Stimulated activated CD8-positive, alpha-beta memory T cell treated with anti-CD3 and anti-CD28 coated beads, Interleukin-4, amount 100 ng/mL, for 1 hour (primary cell): ENCODE measurements at places on chromosomes 16 and 17.

- no peak for DNase-seq
Observed at GRCh38 chr16:83312015-83312717, 495.6 kb upstream of the HSBP1 start.

- no peak for DNase-seq
Observed at GRCh38 chr16:50050802-50051201, 15.0 kb upstream of the HEATR3 start.

GRCh38 chr17:81902653-81903414 lies 796 bp downstream of the NPB start:
- no peak for DNase-seq

DNA sequence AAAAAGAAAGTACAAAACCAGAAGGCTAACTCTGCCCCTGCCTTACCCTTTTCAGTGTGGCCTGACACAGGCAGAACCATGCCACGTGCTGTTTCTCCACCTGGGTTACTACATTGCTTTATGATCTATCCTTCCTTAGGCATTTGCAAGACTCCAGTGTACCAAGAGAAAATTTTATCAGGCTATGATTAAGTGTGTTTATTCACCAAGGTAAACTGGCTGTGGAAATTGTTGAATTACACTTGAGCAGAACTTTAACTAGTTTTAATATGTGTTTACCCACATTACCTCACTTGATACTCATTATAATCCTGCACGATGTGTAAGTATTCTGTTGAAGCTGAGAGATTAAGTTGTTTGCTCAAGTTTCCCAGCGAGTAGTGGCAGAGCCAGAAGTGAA lies 129.7 kb upstream of the MYOCD start:
- DNase-seq, result no peak

DNA sequence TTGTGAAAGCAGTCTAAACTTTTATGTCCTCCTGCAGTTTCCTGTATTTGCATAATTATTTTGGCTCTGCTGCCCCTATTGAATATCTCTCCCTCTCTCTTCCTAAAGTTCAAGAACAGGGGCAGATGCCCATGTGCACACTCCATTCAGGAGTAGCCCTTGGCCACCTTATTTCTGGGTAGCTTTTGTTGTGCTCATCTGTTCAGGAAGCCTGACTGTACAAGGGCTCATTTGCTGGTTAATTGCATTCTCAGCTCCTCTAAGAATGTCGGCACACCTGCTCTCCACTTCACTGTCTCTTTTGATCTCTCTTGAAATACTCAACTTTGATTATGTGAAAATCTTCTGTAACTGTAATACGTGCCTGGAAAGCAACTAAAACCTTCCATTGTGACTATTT lies 1378.8 kb upstream of the CDH8 start:
- no peak for DNase-seq

DNA sequence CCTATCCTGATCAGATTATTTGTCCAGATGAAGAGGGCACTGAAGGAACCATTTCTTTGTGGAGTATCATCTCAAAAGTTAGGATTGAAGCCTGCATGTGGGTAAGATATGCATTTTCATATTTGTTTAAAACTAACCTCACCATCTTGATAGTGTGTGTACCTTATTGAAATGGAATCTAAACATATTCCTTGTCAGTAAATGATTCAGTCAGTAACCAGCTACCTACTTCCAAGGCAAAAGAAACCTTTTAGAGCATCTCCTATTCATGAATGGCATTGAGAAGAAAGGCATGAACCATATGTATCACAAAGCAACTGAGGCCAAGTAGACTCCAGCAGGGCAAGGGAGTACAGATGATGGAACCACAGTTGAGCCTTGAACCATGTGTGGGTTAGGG lies 57.6 kb downstream of the VMP1 start:
- no peak for DNase-seq

GRCh38 chr17:39812466-39812865 lies 51.6 kb downstream of the IKZF3 start:
- no peak for DNase-seq

DNA sequence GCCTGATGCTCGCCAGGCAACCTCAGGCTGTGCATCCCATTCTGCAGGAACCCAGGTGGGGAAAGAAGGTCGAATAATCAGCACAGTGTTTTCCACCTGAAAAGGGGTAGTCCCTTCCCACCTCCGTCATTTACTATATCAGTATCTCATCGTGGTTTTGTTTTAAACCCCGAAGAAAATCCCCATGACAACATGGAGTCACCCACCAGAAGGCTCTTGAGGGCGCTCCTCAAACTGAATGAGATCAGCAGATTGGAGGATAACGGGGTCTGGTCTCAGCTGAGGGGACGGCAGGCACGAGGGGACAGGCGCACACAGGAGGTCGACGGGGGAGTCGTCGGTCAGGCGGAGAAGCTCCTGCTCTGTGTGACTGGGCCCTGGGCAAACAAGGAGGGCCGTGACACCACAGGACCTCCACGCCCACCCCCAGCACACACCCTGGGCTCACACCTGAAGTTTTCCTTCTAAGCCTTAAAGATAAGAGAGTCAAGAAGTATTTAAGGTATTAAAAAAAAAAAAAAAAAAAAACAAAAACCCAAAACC lies 44.2 kb downstream of the MARF1 start:
- DNase-seq, result no peak

DNA sequence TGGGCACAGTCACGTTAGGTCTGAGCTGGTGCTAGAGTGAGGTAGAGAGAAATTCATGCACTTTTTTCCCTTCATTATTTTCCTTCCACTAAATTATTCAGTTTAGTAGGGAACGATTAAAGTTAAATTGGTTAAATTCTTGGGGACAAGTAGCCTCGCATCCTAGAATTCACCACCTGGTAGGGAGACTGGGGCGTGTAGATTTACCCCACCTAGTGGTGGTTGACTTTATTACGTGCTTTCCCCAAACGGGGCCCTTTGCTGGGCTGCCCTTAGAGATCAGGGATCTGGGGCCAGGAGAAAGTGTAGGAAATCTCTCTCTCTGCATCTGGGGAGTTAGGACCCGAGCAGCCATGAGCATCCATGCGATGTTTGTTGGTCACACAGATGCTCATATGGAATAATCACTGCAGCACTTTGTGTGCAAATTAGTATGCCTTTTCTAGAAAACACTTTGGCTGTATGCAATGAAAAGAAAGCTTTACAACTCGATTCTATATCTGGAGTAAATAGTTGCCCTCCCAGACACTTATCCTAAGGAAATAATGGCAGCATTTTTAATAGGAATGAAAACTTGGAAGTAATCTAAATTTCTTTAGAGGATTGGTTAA lies 107.0 kb downstream of the PLCG2 start:
- DNase-seq, result no peak

GRCh38 chr17:79046916-79047280 lies 22.9 kb downstream of the C1QTNF1 start:
- DNase-seq, result no peak

- no peak for DNase-seq
Observed at GRCh38 chr17:64269687-64270649, 6.9 kb upstream of the TEX2 start.

GRCh38 chr17:4511199-4511932 lies 12.7 kb downstream of the SPNS2 start:
- DNase-seq, result no peak

- no peak for DNase-seq
Observed at GRCh38 chr16:51120730-51121347, 30.2 kb downstream of the SALL1 start.

GRCh38 chr16:23801378-23801777 lies 34.4 kb upstream of the PRKCB start:
- peak; percentile 57 for DNase-seq

DNA sequence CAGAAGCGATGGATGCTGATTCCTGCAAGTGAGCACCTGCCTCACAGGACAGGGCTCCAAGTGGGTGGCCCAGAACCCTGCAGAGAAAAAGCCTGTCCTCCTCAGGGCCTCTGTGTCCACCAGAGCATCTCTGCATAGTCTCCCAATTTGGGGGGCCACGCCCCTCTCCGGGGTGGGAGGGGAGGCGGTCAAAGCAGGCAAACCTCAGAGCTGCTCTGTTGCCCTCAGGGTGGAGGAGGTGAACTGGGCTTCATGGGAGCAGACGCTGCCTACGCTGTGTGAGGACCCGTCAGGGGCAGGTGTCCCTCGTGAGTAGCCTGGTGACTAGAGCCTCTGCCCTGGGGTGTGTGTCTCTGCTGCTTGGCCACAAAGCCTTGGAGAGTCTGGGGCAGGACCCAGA lies 19.3 kb downstream of the TRPV2 start:
- DNase-seq, result no peak

- no peak for DNase-seq
Observed at GRCh38 chr17:6981426-6981825, 14.4 kb upstream of the ALOX12 start.

DNA sequence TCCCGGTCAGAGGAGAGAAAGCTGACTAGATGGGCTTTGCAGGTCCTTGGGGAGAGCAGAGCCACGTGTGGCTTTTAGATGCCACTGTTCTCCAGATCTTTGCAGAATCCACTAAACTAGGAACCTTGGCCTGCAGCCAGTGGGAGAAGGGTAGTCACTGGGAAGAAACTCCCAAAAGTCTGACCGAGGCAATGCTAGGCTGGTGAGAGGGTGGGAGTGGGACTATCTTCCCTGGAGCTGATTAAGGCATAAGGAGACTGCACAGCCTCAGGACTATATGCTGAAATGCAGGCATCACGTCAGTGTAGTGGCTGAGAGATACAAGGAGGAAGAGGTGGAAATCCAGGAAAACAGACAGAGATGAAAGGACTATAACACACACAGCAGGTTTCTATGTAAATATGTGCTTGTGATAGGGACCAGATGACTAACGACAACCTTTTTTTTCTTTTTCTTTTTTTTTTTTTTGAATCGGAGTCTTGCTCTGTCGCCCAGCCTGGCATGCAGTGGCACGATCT lies 2.2 kb upstream of the GSDMA start:
- DNase-seq, result no peak

DNA sequence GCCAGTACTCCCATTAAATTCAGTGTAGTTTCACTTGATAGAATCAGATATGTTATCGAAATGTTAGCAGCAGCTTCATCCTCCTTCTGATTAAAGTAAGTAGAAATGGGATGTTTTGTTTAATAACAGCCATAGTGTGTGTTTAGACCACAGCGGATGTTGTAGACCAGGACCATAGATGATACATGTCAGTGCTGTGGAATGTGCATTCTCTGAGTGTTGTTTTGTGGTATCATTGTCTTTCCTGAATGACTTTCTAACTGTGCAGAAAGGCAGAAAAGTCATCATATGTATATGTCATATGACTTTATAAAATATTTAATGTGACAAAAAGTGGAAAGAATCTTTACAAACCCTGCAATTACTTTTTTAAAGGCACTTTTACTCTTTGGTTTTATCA lies 55.6 kb downstream of the CYLD start:
- no peak for DNase-seq

DNA sequence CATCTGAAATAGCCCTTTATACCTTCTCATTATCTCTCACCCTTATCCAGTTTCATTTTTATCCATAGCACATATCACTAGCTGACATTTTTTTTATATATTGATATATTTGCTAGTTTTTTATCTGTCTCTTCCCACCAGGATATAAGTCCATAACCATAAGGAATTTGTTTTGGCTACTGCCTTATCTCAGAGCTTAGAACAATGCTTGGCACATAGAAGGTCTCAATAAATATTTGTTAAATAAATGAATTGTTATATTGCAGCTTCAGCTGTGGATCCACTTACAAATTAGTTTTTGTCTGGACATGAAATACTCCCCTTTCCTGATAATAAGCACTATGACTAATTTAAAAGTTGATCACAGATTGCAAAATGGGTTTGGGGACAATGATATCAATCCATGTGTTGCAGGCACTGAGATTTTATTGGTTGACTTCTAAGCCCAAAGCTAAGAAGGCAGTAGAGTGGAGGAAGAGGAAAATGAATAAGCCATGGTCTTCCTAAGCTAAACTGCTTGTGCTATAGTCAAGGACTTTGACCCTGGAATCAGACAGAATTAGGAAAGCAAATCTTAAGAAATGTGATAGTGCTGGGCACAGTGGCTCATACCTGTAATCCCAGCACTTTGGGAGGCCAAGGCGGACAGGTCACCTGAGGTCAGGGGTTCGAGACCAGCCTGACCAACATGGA lies 31.9 kb upstream of the YPEL2 start:
- DNase-seq, result no peak

DNA sequence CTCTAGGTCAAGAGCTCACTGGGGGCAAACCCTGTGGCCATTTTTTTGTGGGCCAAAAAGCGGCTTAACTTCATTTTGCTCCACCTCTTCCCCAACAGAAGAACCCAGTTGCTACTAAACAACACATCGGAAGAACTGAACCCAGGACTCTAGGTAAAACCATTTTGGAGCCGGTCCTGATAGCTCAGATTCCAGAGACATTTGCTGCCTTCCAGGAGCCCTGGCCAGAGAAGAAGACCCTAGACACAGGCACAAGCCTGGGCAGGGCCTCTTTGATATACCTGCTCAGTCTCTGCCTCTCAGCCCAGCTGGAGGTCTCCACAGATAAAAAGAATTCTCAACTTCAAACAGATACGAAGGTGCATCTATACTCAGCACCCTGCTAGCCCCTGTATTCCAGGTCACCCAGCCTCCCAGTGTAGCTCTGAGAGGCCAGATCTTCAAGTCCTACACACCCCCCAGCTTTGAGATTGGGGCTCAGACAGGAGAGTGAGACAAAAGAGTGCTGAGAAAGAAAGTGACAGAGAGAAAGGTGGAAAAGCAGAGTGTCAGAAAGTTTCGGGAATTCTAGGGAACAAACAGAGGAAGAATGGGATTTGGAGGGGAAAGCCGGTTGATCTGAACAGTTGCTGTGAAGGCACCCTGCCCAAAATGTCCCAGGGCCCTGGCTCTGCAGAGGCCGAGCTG lies 6.6 kb upstream of the HOXB9 start:
- no peak for DNase-seq

DNA sequence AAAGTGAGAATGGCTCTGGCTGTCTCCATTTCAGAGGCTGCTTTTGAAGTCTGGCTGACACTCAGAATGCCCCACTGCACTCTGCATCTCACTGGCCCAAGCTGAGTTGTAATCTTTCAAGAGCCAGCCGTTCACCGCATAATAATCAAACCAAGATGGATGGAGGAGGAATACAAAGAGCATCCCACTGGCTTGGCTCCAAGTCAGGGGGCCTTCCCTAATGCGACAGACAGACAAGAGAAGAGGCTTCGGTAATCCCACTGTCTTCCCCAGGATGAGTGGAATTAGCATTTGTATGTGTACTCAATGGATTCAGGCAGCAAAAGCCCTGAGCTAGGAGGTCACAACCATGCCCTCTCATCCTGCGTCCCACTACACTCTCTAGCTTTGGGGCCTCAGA lies 68.0 kb downstream of the CBLN1 start:
- DNase-seq, result no peak

DNA sequence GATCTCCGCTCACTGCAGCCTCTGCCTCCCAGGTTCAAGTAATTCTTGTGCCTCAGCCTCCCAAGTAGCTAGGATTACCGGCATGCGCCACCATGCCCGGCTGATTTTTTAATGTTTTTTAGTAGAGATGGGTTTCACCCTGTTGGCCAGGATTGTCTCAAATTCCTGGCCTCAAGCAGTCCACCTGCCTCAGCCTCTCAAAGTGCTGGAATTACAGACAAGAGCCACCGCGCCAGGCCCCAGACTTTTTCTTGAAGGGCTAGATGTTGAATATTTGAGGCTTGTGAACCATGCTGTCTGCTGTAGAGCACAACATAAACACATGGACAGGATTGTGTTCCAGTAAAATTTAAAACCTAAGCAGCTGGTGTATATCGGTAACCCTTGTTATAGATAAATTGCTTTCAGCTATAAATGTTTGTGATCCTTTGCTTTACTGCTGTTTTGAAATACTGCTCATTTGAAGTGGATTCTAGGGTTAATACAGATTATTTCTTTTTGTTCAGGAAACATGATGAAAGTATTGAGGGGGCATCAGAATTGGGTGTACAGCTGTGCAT lies 12.4 kb downstream of the WSB1 start:
- no peak for DNase-seq
